ENCODE measurements at places on chromosomes 7 and 10.

- peak; percentile 51 for DNase-seq
These were observed 166.9 kb downstream of the PAXIP1 start for GRCh38 chr7:154836021-154836448.

DNA sequence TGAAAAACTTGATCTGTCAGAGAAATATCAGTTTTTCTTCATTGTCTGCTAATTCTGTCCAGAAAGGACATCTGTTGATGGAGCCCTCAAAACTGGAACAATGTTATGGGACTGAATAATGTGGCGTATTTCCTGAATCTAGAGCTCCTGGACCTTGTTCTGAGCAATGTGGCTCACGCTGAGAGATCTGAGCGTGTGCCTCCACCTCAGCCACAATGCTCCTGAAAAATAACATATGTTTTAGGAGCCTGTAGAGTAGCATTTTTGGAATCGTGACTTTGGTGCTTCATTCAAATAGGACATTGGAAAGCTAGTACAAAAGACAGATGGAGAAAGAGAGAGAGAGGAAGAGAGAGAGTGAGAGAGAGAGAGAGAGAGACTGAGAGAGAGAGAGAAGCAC lies 110.3 kb downstream of the BMPER start:
- no peak for DNase-seq

- DNase-seq: no peak
These were observed 60.1 kb downstream of the BTRC start for GRCh38 chr10:101414034-101414433.

DNA sequence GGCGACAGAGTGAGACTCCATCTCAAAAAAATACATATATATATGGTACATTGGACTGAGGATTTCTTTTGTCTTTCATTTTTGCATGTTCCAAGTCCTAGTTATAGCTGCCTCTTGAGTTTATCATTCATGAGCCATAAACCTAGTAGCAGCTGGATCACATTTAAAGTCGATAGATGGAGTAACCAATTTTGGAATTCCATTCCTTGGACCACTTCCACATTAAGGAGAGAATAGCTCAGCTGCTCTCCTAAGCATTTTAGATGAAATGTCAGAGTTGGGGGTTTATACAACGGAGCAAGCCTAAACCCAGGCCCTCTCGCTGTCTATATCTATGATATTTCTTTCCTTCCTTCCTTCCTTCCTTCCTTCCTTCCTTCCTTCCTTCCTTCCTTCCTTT lies 141.2 kb downstream of the LYZL1 start:
- no peak for DNase-seq

- DNase-seq: no peak
These were observed 86.7 kb downstream of the INPP5A start for GRCh38 chr10:132624061-132624846.
